CD4-positive, alpha-beta T cell treated with Interleukin-4 for 4 hours (primary cell): ENCODE measurements at places on chromosomes 12 and 14.

DNA sequence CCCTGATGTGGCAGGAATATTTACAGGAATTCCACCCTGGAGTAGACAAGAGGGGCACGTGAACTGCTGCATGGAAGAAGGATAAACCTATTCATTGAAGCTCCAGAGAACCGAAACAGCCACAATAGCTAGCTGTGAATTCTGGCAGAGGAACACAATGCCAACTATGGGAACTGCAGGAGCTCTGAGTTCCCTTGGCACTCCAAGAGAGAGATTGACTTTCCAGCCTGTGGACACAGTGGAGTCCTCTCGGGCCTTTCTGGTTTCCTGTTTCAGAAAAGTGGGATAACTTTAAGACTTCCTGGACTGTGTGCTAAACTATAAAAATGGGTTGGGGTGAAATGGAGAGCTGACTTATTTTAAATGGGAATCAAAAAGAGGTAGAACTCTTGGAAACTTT is 11.9 kb downstream of the CACNA2D4 start:
- no peak for DNase-seq

GRCh38 chr12:107486140-107486892 is 199.3 kb upstream of the PWP1 start:
- no peak for DNase-seq

- DNase-seq = no peak
Observed at GRCh38 chr12:62292761-62293344, 32.6 kb downstream of the USP15 start.

GRCh38 chr14:104557086-104557485 is 22.5 kb upstream of the C14orf180 start:
- no peak for DNase-seq

DNA sequence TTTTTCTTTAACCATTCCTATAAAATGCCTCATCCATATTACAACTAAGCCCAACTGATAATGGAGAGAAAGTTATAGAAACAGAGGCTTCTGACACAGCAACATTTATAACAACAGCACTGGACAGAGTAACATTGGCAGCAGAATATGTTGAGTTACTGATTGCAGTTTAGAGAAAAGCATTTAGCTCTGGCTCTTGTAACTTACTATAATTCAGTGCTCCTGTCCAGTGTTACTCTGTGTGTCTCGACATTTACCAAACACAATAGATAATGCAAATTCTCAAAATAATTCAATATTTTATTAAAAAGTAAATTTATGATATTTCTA is 356.1 kb downstream of the CEP128 start:
- no peak for DNase-seq

DNA sequence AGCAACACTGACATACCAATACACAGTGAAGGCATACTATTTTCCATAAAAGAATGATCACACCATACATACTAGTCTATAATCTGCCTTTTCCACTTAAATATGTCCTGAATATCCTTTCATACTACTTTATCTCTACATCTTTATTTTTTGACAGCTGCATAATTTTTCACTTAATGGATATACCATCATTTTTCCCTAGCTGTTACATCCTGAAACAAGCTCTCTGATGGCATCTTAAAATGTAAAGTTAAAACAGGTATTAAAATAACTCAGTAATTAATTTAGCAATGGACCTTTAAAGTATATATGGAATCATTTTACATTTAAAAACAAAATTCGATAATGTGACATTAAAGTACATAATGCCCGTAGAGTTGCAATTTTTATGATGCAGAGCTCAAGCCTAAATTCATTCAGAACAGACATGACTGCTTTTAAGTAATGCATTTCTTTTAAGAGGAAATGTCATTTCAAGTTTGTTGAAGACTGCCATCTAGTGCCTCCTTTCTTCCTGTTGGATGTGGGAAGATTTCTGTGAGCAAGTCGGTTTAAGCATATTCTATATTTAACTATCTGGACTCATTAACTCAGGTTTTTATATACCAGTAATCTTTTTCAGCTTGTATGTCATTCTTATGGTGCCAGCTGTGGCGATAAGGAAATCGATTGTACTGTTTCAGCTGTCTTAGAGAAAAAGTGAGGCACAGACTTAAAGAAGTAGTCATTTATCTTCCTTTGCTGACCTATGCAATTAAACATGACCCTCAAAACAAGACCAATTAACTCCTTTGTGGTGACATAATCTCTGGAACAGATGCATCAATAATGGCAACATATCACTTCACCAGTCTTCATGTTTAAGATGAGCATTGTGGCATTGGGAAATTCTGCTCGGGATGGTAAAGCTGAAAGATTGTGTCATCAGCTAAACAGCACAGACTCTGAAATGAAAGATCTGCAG is 20.3 kb downstream of the PRICKLE1 start:
- DNase-seq = peak; percentile 17

GRCh38 chr12:21252070-21252469 is 82.6 kb downstream of the SLCO1A2 start:
- DNase-seq = no peak

DNA sequence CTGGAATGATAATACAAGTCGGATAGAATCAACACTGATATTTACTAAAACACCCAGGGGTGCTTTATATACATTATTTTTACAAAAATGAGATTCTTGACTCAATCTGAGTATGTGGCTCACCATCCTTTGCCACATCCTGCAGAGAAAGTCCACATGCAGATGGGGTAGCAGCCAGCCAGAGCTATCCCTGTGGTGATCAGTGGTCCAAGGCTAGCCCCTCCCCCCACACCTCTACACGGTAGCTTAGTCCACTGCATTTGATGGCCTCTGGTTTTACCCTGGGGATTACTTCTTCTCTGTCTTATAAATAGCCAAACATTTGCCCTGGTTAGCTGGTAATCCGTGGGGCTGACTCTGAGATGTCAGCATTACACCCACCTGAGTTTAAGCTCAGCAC is 28.1 kb upstream of the TTC7B start:
- DNase-seq = no peak

DNA sequence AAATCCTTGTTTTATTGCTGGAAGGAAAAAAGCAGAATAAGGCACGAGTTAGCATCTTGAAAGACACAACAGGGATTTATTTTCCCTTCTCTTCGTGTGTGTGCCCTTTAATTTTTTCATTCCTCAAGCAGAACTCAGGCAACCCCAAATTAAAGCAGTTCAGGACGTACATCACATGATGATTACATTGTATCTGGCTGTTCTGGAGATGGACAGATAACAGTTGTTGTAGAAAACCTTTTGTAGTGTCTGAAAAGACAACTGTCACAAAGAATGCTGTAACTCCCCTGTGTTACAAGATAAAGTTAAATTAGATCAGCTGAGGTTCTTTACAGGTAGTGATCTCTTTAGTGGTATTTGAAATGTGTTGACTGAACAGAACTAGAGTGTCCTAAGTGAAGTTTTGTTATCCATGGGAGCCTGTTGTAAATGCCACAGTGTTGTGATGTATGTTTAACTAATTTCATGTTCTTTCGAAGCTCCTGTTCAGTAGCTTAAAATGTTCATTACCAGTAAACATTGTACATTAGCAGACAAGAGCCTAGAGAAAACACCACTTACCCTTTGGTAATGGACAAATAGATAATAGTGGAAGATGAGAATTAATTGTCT is 58.5 kb downstream of the TMTC2 start:
- no peak for DNase-seq

DNA sequence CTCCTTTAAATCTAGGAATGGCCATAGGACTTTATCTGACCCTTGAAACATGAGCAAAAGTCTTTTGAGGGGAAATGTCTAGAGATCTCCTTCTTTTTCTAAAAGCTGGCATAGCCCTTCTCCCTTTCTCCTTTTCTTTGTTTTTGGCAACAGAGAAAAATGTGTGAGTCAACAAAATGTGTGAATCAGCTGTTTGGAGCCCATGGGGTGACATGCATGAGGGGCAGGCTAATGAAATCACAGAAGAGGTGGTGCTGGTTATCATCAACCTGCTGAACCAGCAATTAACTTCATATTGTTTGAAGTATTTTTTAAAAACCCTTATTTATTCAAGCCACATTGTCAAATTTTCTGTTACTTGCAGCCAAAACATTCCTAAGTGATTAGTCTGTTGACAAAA is 132.3 kb downstream of the CCDC59 start:
- no peak for DNase-seq

DNA sequence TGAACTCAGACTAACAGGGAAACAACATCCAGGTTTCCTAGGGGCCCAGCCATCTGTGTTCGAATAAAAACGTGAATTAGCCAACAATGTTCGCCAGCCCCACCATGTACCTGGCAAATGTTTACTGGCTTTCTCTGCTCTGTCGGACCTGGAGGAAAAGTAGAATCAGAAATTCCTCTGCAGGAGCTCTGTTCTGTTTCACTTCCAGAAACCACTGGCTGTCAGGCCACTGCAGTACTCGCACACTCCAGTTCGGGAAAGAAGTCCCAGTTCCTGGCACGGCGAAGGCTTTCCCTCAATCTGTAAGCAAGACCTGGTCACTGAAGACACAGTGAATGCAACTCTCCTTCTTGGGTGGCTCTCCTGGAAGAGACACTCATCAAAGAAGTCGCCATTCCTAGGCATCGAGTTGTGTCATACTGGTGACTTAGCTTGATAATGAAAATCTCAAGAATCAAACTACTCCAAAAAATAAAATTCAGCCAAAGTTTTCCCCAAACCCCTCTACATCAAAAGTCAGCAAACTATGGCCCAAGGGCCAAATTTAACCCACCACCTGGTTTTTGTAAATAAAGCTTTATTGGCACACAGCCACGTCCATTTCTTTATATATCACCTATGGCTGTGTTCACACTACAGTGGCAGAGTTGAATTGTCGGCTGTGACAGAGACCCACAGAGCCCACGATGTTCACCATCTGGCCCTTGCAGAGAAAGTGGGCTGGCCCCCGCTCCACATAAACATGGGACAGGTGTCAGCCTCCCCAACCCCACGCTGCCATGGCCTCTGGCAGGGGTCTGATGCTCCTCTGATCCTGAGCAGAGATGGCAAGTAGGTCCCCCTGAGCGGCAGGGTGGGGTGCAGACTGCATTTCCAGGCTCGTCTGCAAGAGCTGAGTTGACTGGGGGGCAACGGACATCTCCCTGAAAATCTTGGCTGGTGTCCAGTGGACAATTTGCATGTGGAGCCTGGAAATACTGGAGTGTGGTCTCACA is 189.2 kb upstream of the DIO3 start:
- DNase-seq = no peak

DNA sequence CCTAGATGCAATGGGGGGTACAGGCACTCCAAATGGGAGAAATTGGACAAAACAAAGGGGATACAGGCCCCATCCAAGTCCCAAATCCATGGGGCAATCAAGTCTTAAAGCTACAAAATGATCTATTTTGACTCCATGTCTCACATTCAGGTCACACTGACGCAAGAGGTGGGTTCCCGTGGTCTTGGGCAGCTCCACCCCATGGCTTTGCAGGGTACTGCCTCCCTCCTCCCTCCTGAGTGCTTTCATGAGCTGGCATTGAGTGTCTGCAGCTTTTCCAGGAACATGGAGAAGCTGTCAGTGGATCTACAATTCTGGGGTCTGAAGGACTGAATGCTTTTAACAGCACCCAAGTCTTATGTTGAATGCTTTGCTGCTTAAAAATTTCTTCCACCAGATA is 274.5 kb upstream of the LRIG3 start:
- DNase-seq = no peak

DNA sequence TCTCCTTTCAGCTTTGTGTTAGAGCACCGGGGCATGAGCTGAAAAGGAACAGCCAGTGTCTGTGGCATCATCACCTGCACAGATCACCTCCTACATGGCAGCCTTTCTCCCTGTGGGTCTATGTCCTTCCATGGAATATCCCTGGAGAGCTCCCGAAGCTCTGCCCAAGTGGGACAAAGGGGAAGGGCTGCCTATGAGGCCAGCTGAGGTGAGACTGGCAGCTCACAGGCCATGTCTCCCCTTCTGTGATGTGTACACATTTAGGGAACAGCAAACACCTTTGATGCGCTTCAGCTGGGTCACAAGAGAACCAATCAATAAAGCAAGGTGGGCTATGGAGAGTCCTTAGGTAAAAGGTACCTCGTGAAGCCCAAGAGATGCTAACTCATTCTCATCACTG is 4.1 kb downstream of the PROX2 start:
- no peak for DNase-seq

GRCh38 chr14:60323199-60323896 is 74.3 kb downstream of the PPM1A start:
- no peak for DNase-seq

- no peak for DNase-seq
Observed at GRCh38 chr12:132520421-132521199, 30.7 kb downstream of the FBRSL1 start.

GRCh38 chr12:32706335-32707024 is 27.4 kb downstream of the DNM1L start:
- DNase-seq = no peak

GRCh38 chr12:66496595-66496994 is 182.3 kb downstream of the GRIP1 start:
- DNase-seq = no peak

- DNase-seq = no peak
Observed at GRCh38 chr12:107593713-107594381, 91.8 kb upstream of the PWP1 start.

- no peak for DNase-seq
Observed at GRCh38 chr12:49916129-49916919, 12.6 kb upstream of the FAIM2 start.

- no peak for DNase-seq
Observed at GRCh38 chr12:93317227-93317626, 60.5 kb upstream of the NUDT4 start.
